ENCODE measurements at places on chromosomes 6 and 20.

DNA sequence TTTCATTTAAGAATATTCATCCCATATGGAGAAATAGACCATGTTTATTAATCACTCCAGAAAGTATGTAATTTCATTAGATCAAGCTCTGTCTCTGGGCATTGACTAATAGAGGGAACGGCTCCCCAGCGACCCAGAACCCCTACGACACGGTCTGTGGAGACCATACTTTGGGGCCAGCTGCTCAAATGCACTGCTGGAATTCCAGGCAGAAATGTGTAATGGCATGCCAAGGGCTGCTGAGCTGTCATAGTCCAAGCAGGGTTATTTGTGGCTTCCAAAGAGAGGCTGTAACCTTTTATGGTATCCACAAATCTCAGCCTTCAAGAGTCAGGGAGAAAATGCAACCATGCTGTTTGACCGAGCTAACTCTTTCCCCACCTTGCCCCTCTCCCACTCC lies 755.8 kb downstream of the DHX35 start:
- DNase-seq: no peak

- no peak for DNase-seq
These were observed 324.7 kb downstream of the GJA1 start for GRCh38 chr6:121760191-121760590.

DNA sequence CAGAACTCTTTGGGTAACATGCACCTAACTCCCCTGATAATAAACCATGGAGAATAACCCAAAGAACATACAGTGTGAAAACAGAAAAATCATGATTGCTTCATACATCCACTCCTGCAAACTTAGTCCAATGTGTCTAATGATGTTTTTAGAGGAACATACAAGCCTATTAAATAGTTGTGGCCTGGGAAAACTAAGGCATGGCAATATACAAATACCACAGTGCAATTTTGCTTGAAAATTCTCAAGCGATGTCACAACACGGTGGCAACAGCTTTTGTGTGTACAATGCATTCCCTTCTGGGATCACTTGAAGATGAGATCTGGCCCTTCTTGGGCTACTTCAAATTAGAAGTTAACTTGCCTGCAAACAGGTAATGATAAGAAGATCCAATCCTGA lies 16.7 kb downstream of the MAP3K5 start:
- DNase-seq: peak; percentile 26

GRCh38 chr20:57654363-57654997 lies 34.3 kb upstream of the ZBP1 start:
- DNase-seq: peak; percentile 69

GRCh38 chr6:15062516-15063252 lies 183.2 kb upstream of the JARID2 start:
- DNase-seq: peak; percentile 89

- DNase-seq: no peak
These were observed 453.2 kb upstream of the PTCHD4 start for GRCh38 chr6:48564036-48564820.

DNA sequence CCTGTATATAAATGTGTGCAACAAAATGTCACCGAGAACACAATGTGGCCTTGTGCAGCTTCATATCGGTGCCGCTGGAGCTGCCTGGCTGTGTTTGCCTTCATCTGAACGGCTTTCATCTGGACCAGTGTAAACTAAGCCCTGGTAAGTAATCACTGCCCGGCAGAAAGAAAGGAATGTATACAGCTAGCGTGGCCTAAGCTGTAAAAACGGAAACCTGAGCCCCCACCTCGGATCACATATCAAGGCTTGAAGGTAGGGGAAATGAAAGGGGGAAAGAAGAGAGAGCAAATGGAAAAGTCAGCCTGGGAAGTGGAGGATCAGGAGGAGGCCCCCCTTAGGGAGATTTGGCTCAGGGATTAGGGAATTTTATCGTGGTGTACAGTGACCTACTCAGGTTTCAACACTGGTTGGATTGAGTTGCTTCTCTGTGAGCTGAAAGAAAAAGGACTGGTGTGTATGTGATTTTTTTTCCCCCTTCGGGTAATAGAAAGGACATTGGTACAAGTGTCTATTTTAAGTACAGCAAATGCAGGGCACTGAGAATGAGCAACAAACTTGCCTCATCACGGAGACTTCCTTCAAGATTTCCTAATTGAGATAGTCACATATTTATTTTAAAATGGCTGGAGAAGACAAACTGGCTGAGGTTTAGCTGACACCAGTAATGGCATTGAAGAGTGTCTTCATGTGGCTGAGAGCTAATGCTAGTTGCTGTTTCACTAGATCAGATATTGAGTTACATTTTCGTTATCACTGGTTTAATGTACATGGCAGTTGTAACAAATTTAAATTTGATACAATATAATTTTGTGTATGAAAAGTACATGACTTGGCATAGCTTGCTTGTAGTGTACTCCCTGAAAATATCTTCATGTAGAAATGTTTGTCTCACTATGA lies 3.5 kb downstream of the SOBP start:
- peak; percentile 58 for DNase-seq

GRCh38 chr6:84615113-84615850 lies 149.1 kb downstream of the TBX18 start:
- peak; percentile 35 for DNase-seq

DNA sequence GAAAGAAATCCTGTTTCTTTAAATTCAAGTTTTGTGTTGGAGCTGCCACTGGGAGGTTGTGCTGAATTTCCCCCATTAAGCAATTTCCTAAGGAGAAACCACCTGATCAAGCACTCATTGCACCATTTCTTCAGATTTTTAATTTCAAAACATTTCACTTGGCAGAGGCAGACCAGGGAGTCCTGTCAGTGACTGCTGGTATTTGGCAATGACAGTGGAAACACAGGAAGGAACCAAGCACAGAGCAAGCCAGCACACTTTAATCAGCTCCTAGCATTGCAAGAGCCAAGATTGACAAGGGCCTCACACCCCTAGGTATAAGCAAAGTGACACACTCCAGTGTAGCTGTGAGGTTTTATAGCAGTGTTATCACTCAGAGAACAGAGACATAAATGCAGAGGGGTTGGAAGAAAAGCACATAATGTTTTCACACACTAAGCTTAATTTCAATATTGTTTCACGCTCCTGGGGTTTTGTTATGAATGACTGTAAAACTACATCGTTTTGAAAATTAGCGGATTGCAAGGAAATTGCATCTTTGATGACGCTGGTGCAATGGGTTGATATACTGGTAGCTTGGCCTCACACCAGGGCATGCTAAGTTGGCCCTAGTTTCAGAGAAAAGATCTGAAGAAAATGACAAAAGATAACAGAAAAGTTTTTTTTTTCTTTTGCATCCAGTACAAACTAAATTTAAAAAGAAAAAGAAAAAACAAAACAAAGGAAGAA lies 768.4 kb downstream of the TFAP2A start:
- peak; percentile 72 for DNase-seq

DNA sequence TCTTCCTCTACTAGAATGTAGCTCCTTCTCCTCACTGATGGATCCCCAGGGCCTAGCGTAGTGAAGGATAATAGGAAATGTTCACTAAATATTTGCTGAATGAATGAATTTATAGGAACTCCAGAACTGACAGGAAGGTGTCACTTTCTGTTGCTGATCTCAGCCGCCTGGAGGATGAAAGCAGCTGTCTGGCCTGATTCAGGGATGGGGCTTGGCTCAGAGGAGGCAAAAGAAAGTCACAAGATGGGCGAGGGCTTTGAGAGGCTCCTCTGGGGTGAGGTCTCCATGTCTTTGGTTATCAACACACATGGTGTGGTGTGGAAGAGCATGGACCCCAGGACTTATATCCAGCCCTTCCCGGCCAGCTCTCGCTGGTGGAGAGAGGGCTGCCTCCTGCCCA lies 11.5 kb upstream of the CCDC167 start:
- DNase-seq: no peak

DNA sequence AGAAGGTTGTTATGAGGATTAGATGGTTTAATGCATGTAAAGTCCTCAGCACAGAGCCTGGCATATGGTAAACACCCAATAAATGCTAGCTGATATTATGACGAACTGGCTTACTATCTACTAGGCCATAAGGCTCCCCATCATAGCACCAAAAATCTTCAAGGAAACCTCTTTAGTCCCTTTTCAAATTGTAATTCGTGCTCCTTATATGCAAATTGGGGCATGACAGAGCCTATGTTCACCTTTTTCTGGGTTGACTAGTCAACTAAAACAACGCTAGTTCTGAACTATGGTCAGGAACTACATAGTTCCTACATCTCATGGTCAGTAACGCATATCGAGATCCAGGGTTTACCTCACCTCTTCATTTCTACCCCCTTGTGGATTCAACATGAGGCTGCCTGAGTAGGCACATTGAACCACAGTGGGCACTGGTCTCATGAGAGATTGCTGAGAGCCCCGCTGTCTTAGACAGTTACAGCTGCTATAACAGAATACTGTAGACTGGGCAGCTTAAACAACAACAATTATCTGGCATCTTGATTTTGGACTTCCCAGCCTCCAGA lies 97.2 kb upstream of the TNFAIP3 start:
- DNase-seq: no peak

DNA sequence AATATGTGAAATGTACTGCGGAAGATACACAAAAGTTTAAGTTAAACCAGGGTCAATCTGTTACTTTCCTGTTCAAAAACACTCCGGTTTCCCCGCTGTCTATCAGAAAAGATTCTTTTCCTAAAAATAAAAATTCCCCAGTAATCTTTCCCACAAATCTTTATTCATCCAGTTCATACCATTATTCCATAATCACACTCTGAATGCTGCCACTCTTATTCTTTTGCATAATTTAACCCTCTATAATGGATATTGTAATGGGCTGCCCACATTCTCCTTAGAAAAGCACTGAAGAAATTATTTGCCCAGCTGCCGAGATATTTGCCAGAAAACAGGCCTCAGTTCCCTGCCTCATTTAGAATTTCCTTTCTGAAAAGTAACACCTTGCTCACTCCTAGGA lies 68.6 kb downstream of the EPHA7 start:
- no peak for DNase-seq

- no peak for DNase-seq
These were observed 37.2 kb downstream of the HM13 start for GRCh38 chr20:31551163-31552081.

GRCh38 chr6:25685896-25686295 lies 33.9 kb downstream of the SCGN start:
- DNase-seq: no peak

DNA sequence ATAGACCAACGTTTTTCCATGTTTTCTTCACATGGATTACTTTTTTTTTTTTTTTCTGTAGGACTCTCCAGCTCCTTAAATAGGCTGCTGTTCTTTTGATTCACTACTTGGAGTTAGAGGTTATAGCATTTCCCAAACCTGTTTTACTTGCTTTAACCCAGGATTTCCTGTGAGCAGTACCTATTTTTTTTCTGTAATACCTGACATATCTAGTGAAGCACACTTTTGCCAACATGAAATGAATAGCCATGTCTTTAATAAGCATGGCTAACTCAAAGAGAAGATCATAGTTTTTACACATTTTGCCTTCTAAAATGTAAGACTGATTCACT lies 137.0 kb downstream of the FOXA2 start:
- DNase-seq: no peak

DNA sequence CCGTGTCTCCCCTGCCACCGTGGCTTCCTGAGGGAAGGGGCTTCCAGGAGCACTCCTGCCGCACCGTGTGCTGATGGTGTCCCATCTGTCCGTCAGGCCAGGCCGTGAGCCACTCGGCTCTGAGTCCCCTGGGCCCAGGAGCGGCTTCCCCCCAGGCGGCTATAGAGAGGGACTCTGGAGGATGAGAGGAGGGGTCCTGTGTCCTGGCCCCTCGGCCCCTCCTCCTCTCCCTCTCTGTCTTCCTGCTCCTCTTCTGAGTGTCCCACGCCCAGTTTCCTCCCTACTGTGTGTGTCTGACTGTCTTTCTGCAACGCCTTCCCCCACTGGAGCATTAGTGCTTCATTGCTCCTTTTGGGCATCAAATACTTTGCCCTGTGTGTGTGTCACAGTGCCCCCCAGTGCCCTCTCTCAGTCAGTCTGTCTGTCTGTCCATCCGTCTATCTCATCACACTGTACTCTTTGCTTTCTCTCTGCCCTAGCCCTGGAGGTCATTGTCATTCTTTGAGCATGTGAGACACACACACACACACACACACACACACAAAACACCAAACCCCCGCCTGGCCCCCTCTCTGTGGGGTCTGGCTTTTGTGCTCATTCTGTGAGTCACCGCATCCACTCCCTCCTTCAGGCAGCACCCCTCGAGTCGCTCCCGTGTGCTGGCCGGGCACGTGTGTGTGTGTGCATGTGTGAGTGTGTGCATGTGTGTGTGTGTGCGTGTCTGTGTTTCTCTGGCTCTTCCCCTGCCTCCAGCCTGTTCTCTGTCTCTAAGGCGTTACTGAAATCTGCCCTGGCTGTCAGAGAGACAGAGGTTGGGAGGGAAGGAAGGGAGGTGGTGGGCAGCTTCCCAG lies 71.9 kb downstream of the SRC start:
- DNase-seq: no peak

DNA sequence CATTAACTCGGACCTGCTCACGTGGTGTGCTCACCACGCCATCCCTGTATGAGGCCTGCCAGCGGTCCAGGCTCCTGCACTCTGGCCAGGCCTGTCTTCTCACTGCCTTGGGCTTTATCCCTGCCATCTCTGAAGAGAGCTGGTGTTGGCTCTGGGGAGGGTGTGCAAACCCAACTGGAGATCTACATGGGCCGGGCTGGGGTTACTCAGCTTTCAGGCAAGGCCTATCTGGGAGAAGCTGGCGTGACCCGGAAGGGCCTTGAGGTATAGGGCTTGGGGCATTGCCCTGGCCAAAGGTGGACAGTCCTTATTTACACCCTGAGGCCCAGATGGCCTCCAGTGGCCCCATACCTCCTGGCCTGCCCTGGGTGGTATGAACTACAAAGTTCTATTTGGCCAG lies 5.0 kb downstream of the SLC29A1 start:
- DNase-seq: no peak

DNA sequence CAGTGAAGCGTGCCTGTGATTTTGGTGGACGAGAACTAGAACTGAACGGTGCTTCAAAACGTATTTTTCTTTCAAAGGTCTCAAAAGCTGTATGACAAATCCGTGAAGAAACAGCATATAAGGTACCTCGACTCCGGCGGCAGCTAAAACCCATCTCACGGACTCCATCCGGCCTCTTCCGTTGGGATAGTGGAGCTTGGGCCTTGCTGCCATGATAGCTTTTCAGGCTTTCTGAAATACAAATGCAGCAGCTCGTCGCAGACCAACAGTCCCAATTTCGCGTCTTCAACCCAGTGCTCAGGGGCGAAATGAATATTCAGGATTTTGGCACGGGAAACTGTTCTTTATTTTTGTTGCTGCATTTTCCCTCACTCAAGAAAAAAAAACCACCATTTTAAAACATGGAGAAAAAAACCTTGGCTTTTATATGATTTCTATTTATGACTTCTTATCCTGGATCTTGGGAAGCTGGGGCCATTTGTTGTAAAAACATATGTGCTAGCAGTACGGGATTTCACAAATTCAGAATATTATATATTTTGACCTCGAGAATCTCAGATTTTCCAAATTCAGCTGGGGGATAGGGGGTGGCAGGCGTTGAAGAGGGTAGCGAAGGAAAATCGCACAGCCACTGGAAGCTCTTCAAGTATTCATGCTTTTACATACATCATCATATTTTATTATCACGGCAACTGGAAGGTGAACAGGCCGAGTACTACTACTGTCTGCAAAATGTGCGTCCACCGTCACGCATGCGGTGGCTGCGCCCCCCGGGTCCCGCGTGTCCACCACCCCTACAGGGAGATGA lies 849 bp downstream of the GSTA4 start:
- peak; percentile 60 for DNase-seq

Data from cardiac fibroblast (primary cell).